Motor neuron (in vitro differentiated cells): ENCODE measurements at places on chromosomes 1 and 21. TPM values are rescaled to one million over a fixed set of nuclear protein-coding genes. Genes with fewer than 3 reads are reported as not detected.
A peak's percentile ranks its signal among the peaks of the same experiment; 100 is the strongest.

DNA sequence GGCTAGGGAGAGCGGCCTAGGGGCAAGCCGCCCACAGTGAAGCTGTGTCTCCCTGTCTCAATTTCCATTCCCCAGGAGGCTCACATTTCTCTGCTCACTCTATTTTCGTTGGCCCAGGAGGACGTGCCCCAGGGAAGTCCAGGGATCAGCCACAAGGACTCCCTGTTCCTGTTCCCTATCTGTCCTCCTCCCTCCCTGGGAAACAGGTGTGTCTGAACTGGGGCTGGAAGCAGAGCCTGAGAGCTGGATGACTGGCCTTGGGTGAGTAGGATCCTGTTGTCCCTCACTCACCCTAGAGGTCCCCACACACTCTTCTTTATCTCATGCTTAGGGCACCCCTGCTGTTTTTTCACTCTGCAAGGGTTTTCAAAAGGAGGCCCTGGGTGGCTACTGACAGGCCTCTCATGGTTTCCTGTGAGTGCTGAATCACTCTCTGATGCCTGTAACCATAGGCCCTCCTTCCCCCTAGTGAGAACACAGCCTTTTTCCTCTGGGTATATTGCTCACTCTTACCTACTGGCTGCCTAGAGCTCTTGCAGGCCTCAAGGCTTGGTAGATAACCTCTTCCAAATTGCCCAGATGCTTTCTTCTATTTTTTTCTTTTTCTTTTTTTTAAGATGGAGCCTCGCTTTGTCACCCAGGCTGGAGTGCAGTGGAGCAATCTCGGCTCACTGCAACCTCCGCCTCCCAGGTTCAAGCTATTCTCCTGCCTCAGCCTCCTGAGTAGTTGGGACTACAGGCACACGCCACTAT is 3.3 kb upstream of the UTP11 start:
- no peak for ATAC-seq

DNA sequence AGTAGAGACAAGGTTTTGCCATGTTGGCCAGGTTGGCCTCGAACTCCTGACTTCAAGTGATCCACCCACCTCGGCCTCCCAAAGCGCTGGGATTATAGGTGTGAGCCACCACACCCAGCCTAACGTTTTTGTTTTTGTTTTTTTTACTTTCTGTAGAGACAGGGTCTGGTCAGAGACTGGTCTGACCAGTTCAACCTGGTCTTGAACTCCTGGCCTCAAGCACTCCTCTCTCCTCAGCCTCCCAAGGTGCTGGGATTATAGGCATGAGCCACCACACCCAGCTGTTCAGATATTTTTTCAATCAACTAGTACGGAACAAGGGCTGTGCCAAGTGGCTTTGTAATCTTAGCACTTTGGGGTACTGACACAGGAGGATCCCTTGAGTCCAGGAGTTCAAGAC is 209.5 kb downstream of the RERE start:
- ATAC-seq: no peak

DNA sequence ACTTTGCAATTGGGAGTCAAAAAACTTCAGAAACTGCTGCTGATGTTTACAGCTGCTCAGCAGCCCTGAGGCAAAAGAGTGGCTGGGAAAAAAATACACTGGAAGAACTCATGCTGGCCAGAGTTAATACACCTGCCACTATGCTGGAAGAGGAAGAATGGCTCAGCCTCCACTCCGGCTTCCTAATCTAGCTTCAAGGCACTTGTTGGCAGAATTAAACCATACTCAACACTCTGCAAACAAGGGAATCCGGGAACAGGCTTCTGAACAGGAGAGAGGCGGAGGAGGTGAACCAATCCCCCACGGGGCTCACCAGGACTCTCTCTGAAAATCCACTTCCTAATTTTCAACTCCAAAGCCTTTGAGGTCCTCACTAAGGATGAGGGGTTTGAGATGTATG is 120.1 kb downstream of the CCDC185 start:
- ATAC-seq: no peak

DNA sequence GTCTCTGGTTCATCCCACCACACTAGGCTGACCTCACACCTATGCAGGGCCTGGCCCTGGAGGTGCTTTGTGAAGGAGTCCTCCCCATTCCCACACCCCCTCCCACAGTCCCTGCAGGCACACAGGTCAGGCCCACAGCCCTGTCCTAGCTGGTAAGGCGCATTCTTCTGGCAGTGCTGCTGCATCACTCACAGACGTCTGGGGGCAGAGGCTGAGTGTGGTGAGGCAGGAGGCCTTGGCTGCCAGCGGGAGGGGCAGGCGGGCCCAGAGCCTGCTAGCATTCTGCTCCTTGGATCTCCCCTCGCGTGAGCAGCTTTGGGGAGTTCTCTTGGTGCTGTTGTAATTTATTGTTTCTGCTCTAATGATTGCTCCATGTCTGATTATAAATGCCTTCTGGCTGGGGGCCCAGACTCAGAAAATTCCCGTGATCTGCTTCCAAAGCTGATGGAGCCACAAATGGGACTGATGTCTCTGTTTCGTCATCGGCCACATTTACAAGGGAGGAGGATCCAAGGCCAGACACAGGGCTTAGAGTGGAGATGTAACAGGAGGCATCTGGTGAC is 62.9 kb downstream of the TRABD2B start:
- ATAC-seq: peak; percentile 83

The ACP6 gene
- total RNA-seq: 38.9 and 60.2 TPM in 2 replicates

The DMRTA2 gene
- 0.14 TPM in 1 of 2 replicates, not detected in the other for total RNA-seq

The PSMA5 gene
- total RNA-seq: 80.1 and 87.8 TPM in 2 replicates

DNA sequence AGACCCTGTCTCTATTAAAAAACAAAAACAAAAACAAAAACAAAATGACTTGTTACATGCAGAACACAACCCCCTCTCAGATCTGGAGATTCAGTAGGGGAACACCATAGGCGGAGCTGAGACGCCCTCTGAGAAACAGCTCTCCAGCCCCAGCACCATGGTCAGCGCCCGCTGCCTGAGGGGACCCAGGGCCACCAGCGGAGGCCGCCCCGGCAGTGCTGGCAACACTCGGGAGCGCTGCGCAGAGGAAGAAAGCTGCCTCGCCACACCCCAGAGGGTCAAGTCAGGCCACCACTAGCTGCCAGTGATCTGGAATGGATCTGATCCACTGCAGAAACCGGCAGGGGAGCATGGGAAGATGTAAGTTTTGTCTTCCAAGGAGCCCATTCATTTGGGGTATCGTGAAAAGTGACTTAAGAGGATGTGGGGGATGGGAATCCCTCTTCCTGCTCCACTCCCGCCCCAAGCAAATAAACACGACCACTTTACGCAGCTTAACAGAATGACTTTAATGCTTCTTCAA is 3.1 kb downstream of the ACTA1 start:
- ATAC-seq: peak; percentile 54

DNA sequence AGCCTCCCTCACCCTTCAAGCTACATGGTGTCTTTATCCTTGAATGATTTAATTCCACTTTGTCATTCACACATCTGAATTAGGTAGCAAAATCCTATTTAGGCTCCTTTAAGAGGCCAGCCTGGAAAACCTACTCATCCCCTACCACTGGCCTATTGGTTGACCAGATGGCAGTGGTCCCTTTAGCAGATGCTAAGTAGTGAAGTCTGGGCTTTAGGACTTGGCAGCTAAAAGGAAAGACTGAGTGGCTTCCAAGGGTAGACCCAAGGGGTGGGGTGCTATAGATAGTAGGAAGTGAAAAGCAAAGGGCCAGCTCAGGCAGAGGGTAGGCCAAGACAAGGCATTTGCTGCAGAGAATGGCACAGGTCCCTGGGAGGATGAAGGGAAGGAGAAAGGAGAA is 46.6 kb downstream of the KCNJ6 start:
- no peak for ATAC-seq

The AADACL3 gene
- total RNA-seq: 0.16 TPM in 1 of 2 replicates, not detected in the other

GRCh38 chr1:19405761-19406487 is 79.4 kb downstream of the CAPZB start:
- peak; percentile 90 for ATAC-seq

The LAMB3 gene
- total RNA-seq: 1.2 and 2.4 TPM in 2 replicates

GRCh38 chr21:33831962-33832659 is 83.5 kb downstream of the ATP5PO start:
- no peak for ATAC-seq

GRCh38 chr1:171487038-171487437 is 1.7 kb downstream of the PRRC2C start:
- ATAC-seq: no peak

The DCST2 gene
- total RNA-seq: 2.2 and 2.8 TPM in 2 replicates

GRCh38 chr1:178263341-178263740 is 169.4 kb downstream of the RASAL2 start:
- ATAC-seq: no peak

DNA sequence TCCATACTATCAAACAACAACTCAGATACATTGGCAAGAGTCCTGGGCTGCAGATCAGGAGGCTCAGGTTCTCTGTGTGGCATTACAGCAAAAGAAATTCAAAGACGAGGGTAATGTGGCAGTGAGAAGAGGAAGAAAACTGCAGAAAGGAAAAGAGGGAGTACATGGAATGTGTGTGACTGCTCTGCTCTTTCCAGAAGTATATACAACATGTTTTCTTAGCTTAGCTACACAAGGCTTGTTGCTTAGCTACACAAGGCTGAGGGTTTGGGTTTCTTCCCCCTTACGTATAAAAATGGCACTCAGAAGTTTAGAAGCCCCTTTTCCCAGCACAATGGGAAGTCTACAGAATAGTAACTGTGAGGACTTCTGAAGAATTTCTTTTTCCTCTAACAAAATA is 86.0 kb downstream of the PRRX1 start:
- ATAC-seq: peak; percentile 30

The PM20D1 gene
- 0.87 and 0.95 TPM in 2 replicates for total RNA-seq

- ATAC-seq: no peak
Measured at GRCh38 chr21:42272984-42273600, 42.1 kb downstream of the TFF3 start.

The ACTA1 gene
- 0.46 TPM in 1 of 2 replicates, not detected in the other for total RNA-seq

The CD5L gene
- 1.2 TPM in 1 of 2 replicates, not detected in the other for total RNA-seq

- ATAC-seq: no peak
Measured at GRCh38 chr1:112614460-112615065, 4.4 kb downstream of the ST7L start.

The UBIAD1 gene
- total RNA-seq: 14.4 and 16.3 TPM in 2 replicates
